ENCODE measurements at places on chromosomes 7 and 10.

DNA sequence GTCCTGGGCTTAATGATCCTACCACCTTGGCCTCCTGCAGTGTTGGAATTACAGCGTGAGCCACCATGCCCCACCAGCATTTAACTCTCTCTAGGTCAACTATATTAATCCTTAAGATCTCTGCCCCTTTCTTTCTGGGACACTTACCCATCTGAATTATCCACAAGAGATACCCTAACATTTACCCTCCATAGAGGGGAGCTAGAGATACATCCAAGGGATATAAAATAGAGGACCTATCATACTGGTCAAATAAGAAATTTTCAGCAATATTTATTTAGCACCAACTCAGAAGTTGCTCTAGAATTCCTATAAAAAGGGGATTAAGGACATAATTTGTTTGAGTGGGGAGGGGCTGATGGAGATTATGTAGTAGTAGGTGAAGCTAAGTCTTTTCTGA is 96.5 kb downstream of the OTUD1 start:
- no peak for DNase-seq

GRCh38 chr7:32957326-32958045 is at the start of gene FKBP9:
Gene FKBP9 (plus strand): TSS chr7:32957440. CDS start chr7:32957574, 134 bp downstream.
- no peak for DNase-seq

DNA sequence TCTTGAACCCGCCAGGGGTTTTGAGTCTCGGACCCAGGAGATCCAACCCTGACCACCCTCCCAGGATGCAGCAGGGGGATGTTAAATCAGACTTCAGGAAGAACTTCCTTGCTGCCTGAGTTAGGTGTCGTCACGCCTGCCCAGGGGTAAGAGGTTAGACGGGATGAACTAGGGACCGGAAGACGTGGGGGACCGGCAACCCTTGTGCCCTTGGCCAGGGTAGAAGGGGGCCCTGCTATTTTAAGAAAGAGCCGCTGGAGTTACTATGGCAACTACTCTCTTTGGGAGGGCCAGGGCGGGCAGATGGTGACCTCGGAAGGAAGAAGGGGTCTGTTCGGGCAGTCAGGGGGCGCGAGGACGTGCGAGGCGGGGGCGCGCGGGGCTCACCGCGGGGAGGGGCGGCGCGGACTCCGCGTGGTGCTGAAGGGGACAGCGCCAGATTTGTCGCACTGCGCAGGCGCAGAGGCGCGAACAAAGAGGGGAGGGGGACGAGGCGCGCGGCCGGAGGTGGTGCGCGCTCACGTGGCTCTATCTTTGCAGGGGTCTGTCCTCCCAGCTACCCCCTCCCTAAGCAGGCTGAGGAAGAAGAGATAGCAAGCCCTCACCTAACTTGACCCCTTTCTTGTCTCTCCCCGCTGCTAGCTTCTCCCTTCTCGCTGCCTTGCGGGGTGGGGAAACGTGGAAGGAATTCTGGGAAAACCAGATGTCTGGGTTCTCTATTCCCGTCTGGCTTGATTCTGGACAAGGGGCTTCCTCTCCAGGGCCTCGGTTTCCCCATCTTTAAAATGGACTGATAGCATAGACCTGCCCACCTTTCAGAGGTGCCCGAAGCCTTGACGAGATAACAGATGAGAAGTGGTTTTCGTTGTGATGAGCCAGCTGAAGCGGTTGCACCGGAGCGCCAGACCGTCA is 940 bp upstream of the PSD start:
- DNase-seq, result no peak

GRCh38 chr7:90761584-90761983 is 165.5 kb downstream of the CDK14 start:
- DNase-seq, result no peak

DNA sequence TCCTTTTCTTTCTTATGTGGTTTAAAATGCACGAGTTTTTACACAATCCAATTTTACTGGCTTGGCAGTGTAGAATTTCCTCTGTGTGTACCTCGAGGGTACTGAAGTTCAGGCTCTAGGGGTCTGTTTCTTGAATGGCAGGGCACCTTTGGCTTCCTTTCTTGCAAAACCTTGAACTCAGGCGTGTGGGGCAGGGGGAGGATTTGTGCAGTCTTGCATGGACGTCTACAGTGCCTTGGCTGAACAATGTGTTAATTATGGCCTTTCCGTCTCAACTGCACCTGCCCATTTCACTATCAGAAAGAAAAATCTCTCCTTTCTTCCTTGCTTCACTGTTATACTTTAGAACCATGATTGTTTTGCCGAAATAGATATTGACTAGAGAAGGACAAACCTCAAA is 570.9 kb downstream of the INHBA start:
- no peak for DNase-seq

GRCh38 chr7:81822811-81823210 is 53.0 kb upstream of the HGF start:
- DNase-seq, result no peak

DNA sequence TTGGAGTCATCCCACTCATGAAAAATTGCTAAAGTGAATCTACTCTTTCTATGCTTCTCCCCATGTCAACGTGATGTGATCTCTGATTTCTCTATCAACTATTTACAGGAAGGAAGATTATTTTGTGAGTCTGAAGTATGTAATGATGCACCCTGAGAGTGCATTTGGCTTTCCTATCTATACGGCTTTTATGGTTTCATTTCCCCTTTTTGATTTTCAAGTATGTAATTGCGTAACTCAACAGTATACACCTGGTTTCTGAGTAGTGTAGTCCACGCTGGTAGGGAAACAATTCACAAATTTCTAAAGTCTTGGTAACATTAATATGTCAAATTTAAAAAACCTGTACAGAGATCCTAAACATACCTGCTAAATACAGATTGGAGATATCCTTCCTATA is 194.7 kb upstream of the SEMA3A start:
- DNase-seq, result no peak

GRCh38 chr10:98378722-98379121 is 36.3 kb downstream of the PYROXD2 start:
- DNase-seq, result no peak

DNA sequence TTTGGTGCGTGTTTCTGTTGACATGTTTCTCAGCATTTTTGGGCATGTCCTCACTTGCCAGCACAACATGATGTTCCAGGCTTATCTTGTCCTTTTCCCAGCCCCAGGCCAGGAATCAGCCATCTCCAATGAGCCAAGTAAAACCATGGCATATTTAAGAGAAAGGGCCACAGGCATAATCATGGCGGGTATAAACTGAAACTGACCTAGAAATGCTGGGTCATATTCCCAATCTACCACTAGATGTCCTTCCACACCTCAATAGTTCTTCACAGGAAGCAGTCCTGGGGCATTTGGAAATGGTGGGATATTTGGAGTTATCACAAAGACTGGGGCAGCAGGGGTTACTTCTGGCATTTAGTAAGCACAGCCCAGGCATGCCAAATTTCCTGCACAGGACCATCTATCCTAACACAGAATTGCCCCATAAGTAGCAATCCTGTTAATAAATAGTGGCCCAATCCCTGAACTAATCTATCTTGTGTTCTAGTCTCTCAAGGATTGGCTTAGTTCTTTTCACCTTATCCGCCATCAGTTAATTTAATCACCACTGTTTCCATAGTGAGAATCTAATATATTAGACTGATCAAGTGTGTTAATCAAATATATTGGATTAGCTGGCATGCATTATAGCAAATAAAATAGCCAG is 101.6 kb downstream of the NPSR1 start:
- DNase-seq, result no peak

DNA sequence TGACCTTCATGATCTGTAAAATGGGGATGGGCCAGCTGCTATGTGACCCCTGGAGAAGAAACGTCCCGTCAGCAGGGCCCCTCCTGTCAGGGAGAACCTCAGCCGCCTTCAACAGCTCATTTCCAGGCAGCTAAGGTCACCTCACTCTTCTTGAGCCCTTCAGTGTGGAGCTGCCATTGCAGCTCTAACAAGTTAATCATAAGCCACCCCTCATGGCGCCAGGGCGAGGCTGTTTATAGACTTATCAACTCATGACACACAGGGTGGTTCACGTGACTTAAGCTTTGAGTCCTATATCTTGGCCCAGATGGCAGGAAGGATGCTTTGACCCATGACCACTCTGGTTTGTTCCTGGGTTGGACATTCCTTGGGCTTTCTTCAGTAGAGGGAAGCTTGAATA is 315.1 kb downstream of the TNS3 start:
- no peak for DNase-seq
